ENCODE measurements at places on chromosomes 11 and 22. TPM values are rescaled to one million over a fixed set of nuclear protein-coding genes. Genes with fewer than 3 reads are reported as not detected.

- no peak for DNase-seq
Observed at GRCh38 chr11:3154001-3154599, 11.0 kb downstream of the OSBPL5 start.

Gene POU2AF2
- polyA plus RNA-seq = not detected

Gene KRTAP5-7
- not detected for polyA plus RNA-seq

Gene SCGB1C1
- polyA plus RNA-seq = not detected

Gene MMP27
- not detected for polyA plus RNA-seq

Data from hindlimb muscle (tissue), 1 donor.